ENCODE measurements at places on chromosomes 6 and 20.

DNA sequence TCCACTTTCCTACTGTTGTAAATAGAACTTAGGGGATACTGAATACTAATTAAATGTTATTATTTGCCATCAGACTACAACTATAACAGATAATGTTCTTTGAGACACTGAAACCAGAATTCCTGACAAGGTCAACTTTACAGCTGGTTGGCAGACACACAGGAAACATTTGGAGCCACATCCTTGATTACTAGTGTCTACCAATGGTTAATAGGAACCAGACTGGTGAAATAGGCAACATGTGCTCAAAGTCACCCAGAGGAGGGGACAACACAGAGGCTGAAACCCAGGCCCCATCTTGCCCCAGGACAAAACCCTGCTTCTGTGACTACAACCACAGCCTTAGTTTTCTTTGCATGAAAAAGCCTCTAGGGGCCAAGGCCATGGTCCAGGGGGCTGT is 47.8 kb upstream of the NT5E start:
- DNase-seq: no peak

GRCh38 chr20:25339608-25340007 is 51.0 kb downstream of the ABHD12 start:
- no peak for DNase-seq

- no peak for DNase-seq
Measured at GRCh38 chr6:129073051-129073450, 190.1 kb downstream of the LAMA2 start.

- DNase-seq: no peak
Measured at GRCh38 chr6:84263557-84263956, 36.1 kb upstream of the CEP162 start.

GRCh38 chr6:129453073-129453472 is 256.9 kb downstream of the ARHGAP18 start:
- DNase-seq: no peak

DNA sequence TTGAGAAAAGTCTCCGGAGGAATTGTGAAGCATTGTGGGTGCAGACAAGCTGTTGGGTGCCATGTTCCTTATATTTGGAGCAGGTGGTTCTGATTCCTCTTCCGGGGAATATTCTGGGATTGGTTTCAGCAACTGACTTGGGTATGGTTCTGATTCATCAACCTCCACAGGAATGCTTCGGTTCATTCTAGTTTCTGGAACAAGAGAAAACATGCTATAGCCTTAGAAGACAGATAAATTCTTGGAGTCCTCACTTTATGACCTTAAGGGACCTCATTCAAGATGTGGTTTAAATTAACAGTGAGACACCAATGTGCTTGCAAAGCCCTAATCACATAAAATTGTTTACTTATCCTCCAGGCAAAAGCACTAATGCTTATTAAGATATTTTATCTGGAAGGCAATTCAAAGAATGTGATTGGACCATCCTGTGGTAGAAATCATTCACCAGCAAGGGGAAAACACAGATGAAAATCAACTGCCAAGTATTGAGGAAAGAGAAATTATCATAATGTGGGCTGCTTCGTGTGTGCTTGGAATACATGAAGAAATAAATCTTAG is 13.7 kb downstream of the TRAF3IP2 start:
- DNase-seq: no peak

GRCh38 chr6:3769610-3770009 is 18.1 kb upstream of the PXDC1 start:
- no peak for DNase-seq
